Spinal cord (tissue), 10 donors: ENCODE measurements at places on chromosomes 11 and 22.

GRCh38 chr22:47345025-47345424, 582.6 kb downstream of the TBC1D22A start:
- DNase-seq, result no peak

DNA sequence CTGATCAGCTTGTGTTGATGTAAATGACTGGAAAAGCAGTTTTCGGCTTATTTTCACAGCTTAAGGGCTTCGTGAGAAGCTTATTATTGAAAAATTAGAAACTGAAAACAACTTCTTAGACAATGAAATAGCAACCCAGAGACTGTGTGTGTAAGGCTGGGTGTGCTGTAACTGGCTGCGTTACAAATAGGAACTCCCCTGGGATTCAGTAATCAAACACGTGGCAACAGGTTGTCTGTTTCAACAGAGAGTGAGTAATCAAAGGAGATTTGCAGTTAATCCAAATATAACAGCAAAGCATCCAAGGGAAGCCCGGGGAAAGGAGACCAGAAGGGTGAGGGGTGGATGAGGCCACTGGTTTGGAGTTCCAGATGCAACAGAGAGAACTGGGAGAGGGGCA, 19.2 kb downstream of the NTM start:
- DNase-seq, result no peak

- DNase-seq, result no peak
Measured at GRCh38 chr11:73734993-73735392, 25.9 kb downstream of the RAB6A start.

DNA sequence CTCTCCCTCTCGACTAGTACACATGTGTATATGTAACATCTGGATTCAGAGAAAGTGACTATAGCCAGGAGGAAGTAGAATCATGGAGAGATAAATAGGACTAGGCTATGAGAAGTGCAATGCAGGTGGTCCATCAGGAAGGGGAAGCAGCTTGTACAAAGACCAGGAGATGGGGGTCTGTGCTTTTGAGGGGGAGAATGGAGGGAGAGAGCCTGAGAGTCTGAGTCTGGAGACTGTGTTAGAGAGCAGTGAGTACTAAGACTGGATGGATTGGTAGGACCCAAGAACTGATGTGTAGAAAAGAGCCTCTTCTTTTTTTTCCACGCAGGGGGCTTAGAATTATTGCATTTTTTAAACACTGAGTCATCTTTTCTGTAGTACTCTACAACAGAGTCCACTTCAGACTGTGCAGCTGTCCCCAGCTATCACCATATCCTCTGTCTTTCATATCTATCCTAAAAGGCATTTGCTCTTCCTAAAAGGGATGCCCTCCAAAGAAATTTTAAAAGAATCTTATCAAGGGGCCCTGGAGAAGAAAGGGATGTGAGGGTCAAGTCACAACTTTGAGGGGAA, 80.4 kb downstream of the BDNF start:
- DNase-seq, result no peak

DNA sequence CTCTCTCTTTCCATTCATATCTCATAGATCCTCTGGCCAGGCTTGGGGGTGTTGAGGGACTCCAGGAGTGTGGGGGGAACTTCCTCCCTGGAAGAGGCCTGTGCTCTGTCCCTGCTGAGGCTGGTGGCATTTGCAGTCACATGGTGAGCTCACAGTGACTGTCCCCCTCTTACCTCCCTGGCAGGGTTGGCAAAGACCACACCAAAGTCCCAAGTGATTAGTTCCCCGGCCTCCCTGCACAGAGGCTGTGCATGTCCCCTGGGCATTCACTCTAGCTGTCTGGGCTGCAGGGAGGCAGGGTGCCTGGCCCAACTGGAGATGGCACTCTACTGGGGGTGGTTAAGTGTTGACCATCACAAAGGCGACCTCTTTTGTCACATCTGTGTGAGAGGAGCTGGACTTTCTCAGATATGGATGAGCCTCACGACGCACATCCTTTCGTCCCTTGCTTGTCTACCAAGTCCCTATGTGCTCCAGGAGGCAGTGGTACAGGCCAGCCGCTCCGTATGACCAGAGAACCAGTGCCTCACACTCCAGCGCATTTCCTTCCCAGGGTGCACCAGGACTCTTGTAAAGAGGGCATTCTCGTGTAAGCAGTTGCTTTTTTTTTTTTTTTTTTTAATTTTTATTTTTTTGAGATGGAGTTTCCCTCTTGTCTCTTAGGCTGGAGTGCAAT, 8.8 kb downstream of the TANGO2 start:
- DNase-seq, result no peak

GRCh38 chr11:67441731-67442351, 1.4 kb downstream of the CORO1B start:
- no peak for DNase-seq

DNA sequence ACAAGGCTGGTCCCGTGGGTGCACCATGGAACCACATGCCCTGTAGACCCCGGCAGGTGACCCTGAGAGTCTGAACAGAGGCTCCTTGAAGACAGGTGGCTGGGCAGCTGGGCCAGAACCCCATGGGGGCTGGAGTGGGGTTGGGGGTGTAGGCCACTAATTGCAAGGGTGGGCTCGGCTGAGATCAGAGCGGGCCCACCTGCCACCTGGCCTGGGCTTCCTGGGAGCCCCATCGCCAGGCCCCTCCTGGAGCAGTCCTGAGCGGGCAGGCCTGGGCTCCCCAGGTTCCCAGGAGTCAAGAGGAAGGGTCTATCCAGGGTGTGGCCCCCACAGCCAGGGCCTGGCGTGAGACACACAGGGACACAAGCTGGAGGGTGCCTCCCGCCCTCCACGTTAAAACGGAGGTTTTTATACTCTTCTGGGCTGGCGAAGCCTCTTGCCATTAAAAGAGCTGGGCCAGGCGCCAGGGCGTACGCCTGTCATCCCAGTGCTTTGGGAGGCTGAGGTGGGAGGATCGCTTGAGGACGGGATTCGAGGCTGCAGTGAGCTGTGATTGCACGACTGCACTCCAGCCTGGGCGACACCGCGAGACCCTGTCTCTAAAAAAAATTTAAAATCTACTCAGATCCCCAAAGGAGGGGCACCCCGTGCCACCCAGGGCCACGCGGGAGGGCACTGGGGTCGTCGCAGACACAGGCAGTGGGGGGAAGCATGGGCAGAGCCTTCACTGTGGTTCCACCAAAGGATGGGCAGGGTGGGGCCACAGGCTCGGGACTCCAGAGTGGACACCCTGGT, 4.8 kb upstream of the TRABD start:
- DNase-seq, result no peak

DNA sequence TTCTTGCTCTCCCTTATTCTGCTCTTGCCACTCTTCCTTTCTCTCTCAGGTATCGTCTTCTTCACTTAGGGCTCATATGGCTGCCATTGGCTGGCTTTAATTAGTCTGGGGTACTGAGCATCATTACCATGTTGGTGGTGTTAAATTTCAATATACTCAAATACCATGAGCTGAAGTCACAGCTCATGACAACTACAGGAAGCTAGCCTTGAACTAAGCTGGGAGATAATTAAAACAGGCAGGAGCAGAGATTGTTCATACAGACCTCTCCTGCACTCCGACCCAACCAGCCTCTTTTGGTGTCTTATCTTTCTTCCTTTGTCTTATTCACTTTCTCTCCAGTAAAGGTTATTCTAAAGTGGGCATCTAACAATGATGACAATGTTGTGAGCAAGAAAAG, 130.9 kb upstream of the BLID start:
- DNase-seq, result no peak

GRCh38 chr11:88378422-88379066, 41.0 kb upstream of the CTSC start:
- no peak for DNase-seq

DNA sequence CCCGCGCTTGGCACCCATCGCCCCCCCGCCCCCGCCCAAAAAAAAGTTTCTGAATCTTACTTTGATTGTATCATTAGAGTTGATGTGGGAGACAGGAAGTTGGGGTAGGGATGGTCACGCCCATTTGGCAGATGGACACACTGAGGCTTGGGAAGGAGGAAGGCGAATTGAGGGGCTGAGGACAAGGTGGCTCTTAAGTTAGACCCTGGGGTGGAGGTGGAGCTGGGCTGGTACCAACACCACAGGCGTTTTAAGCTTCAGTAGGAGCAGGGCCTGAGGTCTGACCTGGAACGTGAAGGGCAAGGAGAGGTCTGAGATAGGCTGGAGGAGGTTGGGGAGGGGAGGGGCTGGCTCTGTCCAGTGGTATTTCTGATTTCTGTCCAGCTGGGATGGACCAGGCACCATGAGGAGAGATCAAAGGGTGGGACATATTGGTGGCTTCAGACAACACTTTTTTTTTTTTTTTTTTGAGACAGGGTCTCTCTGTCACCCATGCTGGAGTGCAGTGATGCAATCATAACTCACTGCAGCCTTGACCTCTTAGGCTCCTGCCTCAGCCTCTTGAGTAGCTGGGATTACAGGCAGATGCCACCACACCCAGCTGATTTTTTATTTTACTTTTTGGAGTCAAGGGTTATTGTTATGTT, 799 bp upstream of the CDC42BPG start:
- DNase-seq, result no peak

DNA sequence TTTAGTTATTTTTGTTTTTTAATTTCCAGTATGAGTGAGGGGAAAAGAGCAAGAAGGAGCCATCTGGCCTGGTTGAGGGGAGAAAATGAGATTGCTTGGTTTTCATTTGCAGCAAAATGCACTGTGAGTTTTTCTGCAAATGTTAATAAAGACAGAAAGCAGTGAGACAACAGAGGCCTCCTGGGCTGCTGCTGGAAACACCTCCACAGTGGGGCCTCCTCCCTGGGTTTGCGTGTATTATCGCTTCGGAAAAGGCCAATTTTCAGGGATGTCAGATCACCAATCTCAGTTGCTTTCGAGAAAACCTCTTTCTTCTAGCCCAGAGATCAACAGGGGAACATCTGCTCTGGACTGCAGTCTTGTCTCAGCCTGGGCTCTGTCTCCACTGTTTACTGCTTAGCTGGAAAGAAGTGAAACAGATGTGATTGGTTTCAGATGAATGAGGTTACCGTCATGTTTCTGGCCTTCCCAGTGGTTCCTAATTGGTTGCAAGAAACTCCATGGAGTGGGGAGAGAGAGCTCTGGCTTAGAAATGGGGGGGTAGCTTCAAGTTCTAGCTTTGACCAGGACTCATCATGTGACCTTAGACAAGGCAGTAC, 17.3 kb downstream of the TSPAN18 start:
- DNase-seq, result no peak

- DNase-seq, result no peak
Measured at GRCh38 chr11:6307876-6308275, 12.4 kb downstream of the CAVIN3 start.

DNA sequence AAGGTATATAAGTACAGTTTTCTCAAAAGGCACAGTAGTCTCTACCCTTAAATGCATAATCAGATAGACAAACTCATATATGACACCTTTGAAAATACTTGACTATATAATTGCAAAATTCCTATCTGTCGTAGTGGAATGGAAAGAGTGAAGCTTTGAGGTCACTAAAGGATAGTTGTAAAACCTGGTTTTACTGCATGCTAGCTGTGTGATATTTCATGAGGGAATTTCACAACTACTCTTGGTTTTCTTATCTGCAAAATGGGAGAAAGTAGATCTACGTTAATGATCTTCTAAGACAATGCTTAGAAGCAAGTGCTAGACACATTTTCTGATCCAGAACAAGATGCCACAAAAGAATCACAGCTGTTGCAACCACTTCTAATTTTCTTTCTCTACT, 332.2 kb downstream of the AASDHPPT start:
- no peak for DNase-seq

DNA sequence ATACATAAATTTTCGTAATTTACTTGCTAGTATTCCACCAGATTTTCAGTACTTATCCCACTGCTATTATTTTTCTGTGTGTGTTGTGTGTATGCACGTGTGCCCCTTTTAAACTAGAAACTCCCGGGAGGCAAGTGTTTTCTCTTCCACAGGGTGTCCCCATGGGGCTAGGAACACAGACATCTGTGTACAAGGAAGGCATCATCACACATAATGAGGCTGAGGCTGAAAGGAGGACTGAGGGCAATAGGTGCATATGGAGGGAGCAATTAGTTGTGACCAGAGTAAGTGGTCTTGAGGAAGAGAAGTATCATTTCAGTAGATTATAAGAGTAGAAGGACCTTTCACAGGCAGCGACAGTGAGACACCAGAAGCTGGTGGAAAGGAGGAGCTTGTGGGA, 2.1 kb upstream of the DPAGT1 start:
- peak; percentile 12 for DNase-seq

GRCh38 chr11:131025020-131025419, 108.7 kb upstream of the SNX19 start:
- DNase-seq, result no peak

DNA sequence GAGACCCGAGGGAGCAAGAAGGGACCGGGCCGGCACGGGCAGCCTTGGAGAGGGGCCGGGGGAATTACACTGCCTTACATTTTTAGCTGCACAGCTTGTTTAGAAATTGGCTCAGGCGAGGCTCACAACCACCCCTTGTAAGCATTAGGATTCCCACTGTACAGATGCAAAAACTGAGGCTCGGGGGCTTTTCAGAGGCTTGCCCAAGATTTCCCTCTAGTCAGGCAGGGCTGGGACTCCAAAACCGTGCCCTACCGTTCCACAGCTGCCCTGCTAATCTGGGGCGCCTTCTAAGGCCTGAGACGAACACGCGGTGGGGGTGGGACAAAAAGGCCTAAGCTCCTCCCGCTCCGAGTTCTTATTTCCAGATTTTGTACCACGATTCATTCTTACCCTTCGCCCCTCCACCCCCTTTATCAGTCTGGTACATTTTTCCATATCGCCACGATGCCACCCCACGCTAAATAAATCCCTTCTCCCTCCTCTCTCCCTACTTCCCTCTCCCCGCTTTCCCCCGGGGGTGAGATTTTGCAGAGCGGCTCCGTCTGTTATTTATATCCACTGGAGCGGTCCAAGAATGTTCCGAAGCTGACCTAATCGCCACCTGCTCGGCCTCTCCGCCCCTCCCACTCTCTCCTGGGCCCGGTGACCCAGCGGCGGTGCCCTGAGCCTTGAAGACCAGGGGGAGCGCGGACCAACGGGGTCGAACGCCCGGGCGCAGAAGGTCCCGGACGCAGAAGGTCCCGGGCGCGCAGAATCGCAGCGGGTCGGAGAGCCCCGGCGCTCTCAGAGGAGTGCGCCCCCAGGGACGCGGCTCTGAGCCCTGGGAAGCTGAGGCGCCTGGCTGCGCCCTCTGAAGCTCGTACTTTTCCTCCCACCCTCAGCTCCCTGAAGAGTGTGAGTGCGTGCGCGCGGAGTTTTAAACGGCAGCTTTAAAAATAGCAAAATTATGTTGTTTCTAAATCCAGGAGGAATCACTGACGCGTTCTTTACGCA, 764 bp upstream of the PACSIN3 start:
- no peak for DNase-seq

GRCh38 chr11:94858012-94858705, 90.0 kb downstream of the AMOTL1 start:
- no peak for DNase-seq

DNA sequence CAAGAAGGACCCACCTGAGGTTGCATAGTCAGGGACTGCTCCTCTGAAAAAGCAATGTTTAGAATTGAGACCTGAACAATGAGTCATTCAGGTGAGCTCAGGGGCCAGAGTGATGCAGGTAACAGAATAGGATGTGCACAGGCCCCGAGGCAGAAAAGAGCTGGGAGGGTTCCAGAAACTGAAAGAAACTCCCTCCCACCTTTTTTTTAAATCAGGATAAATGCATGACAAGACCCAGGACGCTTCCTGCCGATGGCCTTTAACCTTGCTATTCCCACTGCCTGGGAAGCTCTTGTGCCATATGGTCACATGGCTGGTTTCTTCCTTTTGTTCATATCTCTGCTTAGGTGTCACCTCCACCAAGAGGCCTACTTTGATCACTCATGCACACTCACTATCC, 214.2 kb upstream of the ZBED5 start:
- no peak for DNase-seq

GRCh38 chr11:46639197-46639839, 22.0 kb downstream of the ATG13 start:
- DNase-seq, result no peak
